ENCODE measurements at places on chromosomes 7 and 10. TPM values are rescaled to one million over a fixed set of nuclear protein-coding genes. Genes with fewer than 3 reads are reported as not detected.
A peak's percentile ranks its signal among the peaks of the same experiment; 100 is the strongest.

Gene IFIT1B
- total RNA-seq = not detected

Gene TMEM176A
- not detected for total RNA-seq

Gene CHST15
- total RNA-seq = 31.9 TPM

Gene PCLO
- total RNA-seq = 4.0 TPM

Gene C10orf62
- not detected for total RNA-seq

Gene TMEM236
- not detected for total RNA-seq

Gene PDE6C
- total RNA-seq = not detected

GRCh38 chr7:35993676-35994606 is 159.1 kb upstream of the EEPD1 start:
- DNase-seq = peak; percentile 82

- DNase-seq = no peak
Observed at GRCh38 chr10:79026341-79026761, 42.4 kb upstream of the ZMIZ1 start.

DNA sequence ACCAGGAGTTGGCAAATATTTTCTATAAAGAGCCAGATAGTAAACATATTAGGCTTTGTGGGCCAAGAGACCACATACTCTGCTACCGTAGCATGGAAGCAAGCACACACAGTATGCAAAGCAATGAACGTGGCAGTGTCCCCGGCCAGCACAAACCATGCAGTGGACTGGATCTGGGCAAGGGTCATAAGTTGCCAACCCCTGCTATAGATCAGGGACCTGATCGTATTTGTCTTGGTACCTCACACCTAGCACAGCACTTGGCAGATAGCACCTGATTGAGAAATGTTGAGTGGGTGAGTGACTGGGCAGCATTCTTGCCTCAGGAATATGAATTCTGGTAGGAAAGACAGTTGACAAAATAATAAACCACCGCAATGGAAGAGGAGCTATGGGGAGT is 331.9 kb downstream of the FGFR2 start:
- DNase-seq = no peak

DNA sequence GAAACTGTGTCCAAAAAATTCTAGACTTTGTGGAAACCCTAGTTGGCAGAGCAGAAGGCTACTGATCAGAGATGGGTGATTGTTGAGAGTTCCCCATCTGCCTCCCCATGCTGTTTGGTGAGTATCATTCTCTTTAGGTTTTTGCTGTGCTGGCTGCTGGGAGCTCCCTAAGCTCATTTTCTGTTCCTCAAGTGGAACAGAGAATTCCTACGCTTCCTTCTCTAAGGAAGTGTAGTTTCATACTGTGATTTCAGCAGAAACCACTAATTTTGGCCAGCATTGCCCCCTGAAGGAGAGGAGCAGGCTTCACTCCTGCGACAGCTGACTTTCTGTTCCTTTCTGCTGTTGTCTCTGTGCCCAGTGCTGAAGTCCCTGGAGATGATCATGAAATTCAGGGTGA is 355.3 kb upstream of the NPVF start:
- DNase-seq = no peak

DNA sequence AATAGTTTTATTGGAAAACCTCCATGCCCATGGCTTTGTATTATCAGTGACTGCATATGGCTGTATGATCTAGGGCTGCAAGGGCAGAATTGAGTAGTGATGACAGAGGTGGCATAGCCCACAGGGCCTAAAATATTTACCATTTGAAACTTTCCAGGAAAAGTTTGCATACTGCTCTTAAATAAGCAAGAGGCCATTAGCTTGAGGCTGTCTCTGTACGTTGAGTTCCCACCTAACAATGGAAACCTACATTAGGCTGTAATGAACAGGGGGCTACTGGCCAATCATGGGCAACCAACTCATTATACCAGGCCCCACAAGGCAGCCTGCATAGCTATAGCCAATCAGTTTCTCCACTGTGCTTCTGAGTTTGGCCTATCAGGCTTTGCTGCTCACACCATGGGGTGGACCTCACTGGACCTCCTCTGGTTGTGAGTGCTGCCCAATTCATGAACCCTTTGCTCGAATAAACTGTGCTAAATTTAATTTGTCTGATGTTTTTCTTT is 673 bp upstream of the ST8SIA6 start:
- DNase-seq = no peak

DNA sequence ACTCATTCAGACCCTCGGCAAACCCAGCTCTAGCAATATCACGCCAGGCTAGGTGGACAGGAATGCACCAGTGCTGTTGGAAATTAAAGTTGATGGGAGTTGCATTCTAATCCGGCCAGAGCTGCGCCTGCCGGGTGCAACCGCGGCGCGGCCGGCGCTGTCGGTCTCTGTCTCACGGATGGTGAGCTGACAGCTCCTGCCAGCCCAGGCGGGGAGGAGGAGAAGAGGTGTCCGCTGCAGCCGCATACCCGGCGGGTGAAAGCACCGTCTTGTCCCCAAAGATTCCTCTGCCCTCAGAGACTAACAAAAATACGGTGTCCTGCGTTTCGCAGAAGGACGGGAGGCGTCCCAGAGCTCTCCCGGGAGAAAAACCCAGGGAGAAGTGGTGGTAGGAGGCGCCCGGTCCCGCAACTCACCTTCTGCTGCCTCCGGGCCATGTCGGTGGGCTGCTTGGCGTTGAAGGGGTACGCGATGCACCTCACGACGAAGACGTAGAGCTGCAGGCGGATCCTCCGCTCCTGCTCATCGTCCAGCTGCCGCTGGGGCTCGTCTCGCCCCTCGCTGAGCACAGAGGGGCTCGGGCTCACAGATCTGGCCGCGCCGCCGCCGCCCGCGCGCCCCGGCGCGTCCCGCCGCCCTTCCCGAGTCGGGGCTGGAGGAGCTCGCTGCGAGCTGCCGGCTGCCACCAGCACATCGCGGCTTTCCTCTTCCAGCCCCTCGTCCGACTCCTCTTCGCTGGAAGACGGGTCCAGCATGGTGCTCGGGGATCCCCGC is 490 bp downstream of the CADPS2 start:
- DNase-seq = peak; percentile 33

DNA sequence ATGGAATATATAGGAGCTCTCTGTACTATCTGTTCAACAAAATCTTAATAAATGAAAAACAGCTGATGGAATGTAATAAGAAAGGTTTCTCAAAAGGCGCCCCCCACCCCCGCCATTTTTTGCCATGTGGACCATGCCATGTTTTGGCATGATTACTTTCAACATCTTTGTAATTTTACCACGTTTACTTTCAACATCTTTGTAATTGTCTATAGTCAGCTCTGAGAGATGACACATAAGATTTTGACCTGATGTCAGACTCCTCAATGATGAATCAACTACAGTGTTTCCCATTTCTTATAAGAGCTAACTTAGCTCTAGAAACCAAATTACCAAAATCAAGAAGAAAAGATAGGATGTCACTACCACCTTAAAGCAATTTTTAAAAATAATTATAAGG is 144.9 kb upstream of the AHR start:
- no peak for DNase-seq

GRCh38 chr7:117220836-117221235 is 102.0 kb downstream of the WNT2 start:
- no peak for DNase-seq

- DNase-seq = no peak
Observed at GRCh38 chr7:22586786-22587140, 86.8 kb upstream of the STEAP1B start.

DNA sequence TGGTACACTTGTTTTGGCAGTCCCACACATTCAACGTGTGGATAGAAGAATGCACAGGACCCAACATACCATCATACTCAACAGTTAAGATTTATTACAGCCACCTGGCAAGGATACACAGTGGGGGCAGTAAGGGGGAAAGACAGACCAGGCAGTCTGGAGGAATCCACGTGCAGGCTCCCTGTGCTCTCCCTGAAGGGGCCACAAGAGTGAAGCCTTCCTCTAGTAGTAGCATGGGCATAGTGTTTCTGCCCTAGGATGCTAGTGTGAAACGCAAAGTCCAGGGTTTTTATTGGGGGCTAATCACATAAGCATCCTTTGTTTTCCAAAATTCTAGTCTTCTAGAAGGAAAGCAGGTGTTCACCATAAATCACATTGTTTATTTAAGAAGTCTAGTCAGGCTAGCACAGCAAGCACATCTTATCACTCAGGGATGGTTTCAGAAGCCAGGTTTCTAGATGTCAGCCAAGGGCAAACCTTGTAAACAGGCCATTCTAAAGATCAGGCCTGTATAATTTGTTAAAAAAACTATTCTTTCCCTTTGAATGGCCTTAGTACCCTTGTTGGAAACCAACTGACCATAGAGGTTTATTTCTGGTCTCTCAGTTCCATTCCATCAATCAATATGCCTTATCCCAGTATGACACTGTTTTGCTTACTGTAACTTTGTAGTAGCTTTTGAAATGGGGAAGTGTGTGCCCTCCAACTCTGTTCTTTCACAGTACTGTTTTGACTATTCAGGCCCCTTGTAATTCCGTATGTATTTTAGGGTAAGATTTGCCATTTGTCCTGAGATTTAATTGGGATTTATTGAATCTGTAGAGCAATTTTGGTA is 12.4 kb upstream of the TFAM start:
- no peak for DNase-seq

GRCh38 chr10:62044566-62044965 is 143.1 kb downstream of the ARID5B start:
- no peak for DNase-seq

DNA sequence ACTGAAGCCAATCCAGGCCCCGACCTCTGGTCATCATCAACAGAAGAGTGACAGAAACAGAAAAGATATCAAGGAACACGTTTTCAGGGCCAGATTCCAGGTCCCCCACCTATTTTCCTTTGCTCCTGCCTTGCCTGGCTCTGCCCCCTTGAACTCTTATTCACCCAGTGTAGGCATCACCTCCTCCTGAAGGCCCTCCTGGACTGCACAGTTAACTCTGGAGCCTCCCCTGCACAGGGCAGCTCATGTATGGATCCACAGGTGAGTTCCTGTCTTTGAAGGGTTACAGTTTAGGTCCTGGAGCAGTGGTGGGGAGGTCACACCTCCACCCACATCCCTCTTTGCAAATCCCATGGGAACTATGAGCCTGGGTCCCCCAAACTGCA is 163.3 kb upstream of the TNRC18 start:
- no peak for DNase-seq

All from foreskin keratinocyte (primary cell).